Activated CD8-positive, alpha-beta memory T cell treated with anti-CD3 and anti-CD28 coated beads, Interleukin-2, amount 50 U/mL, for 48 hours (primary cell): ENCODE measurements at places on chromosomes 16 and 17.

- DNase-seq = no peak
Measured at GRCh38 chr16:89052191-89052889, 41.3 kb upstream of the ACSF3 start.

DNA sequence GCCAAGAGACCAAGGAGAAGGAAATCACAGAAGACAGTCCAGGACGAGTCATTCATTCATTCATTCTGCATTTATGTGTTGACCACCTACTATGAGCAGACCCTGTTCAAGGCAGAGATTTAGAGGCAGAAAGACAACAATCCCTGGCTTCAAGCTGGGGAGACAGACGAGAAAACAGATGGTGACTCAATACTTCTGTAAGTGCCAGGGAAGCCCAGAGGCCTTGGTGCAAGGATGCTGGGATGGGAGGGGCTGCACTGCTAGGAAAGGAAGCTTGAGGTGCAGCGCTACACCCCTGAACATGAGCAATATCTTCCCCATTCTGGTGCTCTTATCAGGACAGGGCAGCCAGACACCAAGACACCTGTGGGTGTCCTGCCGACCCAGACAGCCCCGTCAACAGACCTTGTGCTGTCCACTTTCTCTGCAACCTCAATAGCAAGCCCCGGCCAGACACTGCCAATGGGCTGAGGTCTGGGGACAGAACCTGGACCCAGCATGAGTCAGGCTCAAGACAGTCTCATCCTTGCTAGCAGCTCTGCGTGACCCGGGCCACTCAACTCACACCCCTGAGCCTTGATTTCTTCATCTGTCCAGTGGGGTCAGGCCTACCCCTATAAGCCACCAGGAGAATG, 163.5 kb downstream of the COPRS start:
- DNase-seq = no peak

- no peak for DNase-seq
Measured at GRCh38 chr16:85915125-85915845, 16.3 kb downstream of the IRF8 start.

GRCh38 chr17:72598695-72599094, 477.9 kb downstream of the SOX9 start:
- no peak for DNase-seq

DNA sequence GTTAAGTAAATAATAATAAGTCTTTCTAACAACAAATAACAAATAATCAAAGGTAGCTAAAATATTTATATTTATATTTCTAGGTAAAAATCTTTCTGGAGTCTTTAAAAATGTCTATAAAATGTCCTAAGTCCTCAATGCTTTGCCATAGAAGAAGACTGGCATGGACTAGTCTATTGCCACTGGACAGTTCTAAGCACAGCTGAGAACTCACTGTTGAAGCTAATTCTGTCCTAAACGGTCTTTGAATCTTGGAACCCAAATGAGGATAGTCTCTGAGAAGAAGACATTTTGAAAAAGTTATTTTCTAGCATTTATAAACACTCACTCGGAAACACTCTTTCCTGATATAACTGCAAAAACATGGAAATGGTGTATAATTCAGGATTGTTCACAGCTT, 539 bp downstream of the MYH8 start:
- DNase-seq = no peak

DNA sequence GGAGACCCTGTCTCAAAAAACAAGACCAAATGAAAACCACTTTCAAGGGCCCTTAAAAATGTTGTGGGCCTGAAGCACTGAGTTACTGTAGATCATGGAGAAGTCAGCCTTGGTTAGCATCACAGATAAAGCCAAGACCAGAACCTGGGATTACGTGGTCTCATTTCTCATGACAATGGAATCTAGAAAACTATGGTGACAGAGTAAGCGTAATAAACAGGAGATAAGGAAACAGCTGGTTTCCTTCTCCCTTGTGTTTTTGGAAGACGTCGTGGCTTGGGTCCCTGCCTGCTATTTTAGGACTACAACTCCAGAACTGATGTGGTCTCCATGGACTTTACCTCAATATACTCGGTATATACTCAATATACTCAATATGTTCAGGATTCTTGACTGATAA, 180.7 kb upstream of the ZFHX3 start:
- no peak for DNase-seq

DNA sequence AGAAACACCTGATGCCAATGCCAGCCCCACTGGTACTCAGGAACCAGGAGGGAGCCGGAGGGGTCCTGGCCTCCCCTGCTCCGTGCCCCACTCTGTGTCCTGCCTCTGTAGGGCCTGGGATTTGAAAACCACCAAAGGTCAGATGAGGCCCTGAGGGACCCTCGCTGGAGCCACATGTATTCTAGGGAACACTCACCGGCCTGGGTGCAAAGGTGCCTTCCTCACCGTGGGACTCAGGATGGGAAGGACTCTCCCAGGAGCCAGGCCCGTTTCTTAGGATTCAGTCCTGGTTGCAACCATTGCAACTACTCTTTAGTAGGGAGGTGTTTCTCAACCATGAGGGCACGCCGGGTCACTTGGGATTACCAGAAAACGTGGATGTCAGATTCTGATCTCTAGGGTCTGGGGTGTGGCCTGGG, 74.6 kb downstream of the N4BP1 start:
- no peak for DNase-seq

- DNase-seq = no peak
Measured at GRCh38 chr17:7043182-7043496, 753 bp downstream of the SLC16A11 start.
